ENCODE measurements at places on chromosomes 12 and 14.
A peak's percentile ranks its signal among the peaks of the same experiment; 100 is the strongest.

DNA sequence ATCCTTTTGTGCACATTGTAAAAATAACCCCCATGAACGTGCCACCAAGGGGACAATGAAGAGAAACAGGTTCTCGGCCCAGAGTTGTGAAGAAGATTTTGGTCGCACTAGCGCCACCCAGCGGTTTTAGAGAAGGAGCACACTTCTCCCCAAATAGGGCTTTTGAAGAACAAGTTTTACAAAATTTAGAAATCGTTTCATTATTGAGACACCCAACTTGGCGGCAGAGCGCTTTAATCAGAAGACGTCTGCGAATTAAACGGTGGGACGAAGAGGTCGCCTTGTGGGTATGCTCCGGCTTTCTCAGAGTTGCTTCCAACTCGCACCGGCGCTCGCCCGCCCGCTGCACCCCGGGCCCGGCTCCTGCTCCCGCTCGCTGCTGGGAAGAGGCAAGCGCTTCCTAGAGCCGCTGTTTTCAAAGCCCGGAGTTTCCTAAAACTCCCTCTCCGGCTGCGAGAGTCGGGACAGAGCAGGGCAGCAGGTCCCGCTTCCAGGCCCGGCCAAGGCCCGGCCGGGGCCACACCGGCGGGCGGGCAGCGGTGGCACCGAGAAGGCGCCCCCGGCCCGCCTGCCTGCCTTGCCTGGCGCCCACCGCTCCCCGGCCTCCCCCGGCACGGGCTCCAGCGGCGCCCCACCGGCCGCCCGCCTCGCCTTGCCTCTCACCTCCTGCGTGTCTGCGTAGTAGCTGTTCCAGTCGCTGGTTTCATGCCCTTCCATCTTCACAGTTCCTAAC, 645 bp downstream of the FOXA1 start:
- DNase-seq: peak; percentile 77

- DNase-seq: no peak
Measured at GRCh38 chr12:106149096-106149784, 10.5 kb upstream of the NUAK1 start.

DNA sequence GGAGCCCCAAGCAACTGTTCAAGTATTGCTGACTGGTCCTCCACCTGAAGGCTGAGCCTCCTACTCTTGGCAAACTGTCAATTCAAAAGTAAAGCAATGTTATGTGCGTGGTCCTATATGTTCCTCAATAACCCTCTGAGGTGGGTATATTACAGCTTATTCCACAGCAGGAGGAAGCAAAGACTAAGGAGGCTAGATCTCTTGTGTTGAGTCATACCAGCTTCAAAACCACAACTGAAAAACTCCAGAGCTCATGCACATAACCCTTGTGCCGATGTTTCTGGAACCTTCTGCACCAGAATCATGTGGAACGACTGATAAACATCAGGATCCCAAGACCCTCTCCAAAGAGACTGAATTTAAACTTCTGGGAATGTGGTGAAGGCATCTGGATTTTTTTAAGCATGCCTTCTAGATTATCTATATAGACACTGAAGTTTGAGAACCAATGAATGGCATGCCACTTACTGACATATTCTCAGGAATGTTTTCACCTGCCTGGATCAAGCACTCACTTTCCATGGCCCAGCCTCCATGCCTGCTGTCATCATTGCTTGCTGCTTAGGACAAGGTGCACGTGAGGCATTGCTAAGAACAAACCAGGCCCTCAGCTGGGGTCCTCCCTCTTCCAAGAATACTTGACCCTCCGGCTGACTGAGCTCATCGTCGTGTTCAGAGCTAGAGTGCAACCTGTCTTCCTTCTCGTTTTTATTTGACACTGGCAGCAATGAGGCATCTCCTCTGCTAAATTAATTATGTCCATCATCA, 194.7 kb downstream of the BCL11B start:
- no peak for DNase-seq

DNA sequence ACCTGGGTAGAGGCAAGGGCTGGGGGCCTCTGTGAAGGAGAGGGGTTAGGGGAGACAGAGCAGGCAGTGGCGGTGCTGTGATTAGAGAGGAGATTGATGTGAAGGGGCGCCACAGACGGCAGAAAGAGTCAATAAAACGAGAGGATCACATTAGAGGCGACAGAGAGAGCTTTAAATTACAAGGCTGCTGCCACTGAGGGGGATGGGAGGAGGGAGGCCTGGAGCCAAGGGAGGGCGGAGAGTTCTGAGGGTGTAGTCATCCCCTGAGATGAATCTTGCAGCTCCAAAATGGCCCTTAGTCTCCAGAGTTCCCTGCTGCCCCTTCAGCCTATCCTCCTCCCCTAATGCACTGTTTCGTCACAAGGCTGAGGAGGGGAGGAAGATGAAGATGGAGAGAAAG, 12.8 kb downstream of the ZFHX2 start:
- DNase-seq: no peak

- DNase-seq: no peak
Measured at GRCh38 chr12:88630561-88630960, 50.3 kb upstream of the KITLG start.

GRCh38 chr14:48527832-48528231, 852.4 kb upstream of the MDGA2 start:
- no peak for DNase-seq

- no peak for DNase-seq
Measured at GRCh38 chr14:102610968-102611811, 18.7 kb downstream of the RCOR1 start.

GRCh38 chr12:57040750-57041149, 9.2 kb downstream of the MYO1A start:
- DNase-seq: no peak

DNA sequence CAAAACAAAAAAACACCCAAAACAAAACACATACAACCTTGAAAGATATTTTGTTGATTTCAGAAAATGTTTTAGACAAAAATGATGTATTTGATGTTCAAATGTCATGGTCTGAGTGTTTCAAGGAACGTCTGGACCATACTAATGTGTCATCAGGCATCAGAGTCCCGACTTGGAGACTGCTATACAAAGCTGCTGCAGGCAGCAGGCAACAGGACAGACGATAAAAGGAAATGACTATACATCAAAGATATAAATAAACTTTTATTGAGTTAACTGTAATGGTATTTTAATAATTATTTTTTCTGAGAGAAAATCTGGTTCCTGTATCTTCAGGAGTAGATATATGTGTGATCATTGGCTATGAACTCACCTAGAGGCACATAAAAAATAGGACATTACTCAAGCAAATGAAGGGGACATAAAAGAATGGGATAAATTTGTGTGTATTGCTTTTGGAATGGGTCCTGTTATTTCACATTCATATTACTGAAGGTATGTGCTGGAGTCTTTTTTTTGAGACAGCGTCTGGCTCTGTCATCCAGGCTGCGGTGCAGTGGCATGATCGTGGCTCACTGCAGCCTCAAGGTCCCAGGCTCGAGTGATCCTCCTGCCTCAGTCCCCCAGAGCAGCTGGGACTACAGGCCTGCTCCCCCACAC, 87.3 kb upstream of the HECTD1 start:
- no peak for DNase-seq

GRCh38 chr14:96177766-96178375, 26.8 kb upstream of the BDKRB2 start:
- no peak for DNase-seq

- no peak for DNase-seq
Measured at GRCh38 chr14:51432302-51432948, 192.4 kb downstream of the TMX1 start.

DNA sequence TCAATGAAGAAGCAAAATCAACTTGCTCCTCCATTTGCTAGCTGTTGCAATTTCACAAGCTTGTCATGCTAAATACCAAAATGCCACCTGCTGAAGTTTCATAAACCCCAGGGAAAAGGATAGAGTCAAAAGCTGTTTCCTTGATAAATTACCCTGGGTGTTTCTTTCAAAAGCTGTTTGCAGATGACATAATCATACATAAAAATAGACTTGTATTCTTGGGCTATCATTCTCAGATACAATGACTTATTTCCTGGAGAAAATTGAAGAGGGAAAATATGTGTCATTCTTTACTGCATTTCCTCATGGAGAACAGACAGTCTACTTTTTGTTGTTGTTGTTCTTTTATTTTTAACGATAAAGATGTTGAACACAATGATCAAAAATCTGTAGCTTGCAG, 119.2 kb downstream of the GALC start:
- no peak for DNase-seq

Measured in HTR-8/SVneo (cell line).